NCI-H1105 treated with DMSO at 0.1 percent for 48 hours (cell line): ENCODE measurements at places on chromosomes 11 and 22.

DNA sequence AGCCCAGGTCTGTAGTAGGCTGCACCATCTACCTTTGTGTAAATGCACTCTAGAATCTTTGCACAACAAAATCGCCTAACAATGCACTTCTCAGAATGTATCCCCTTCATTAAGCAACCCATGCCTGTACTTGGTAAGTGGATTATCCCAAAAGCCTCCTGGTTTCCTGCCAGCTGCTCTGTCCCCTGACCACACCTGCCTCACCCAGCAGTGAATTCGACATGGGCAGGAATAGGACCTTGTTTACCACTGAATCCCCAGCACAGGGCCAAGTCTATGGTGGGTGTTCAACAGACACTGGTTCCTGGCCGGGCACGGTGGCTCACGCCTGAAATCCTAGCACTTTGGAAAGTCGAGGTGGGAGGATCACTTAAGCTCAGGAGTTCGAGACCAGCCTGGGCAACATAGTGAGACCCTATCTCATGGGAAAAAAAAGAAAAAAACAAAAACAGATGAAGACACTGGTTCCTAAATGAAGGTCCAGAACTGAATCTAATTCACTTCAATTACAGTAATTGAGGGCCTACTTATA, 5.1 kb upstream of the SYCE3 start:
- no peak for DNase-seq

DNA sequence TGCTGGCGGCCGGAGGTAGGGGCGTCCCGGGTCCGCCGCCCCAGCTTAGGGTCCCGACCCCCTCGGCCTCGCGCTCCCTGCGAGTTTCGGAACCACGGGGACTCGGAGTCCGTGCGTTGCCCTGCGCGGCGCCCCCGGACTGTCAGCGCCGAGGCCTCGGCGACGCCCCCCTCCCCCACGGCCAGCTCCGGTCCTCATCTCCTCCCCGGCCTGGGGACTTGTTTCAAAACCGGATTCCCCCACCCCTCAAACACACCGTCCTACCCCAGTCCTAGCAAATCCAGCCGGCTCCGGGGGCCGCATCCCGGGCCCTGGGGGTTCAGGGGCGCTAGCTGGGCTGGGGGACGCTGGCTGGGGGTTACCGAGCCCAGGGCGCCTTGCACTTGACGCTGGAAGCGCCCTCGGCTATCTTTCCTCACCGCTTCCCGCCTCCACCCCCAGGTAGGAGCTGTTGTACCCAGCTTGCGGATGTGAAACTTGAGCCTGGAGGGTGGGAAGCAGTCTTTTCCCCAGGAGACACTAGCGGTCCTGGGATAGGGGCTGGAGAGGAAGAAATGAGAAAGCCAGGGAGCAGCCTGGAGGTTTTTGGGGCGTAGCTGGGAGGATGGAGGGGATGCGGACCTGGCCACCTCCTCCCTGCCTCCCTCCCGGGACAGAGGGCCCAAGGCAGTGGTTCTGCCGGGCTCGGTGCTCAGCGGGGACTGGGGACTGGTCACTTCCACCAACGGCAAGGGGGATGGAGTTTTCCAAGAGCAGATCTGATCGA, 550 bp downstream of the FBLN1 start:
- DNase-seq = no peak

DNA sequence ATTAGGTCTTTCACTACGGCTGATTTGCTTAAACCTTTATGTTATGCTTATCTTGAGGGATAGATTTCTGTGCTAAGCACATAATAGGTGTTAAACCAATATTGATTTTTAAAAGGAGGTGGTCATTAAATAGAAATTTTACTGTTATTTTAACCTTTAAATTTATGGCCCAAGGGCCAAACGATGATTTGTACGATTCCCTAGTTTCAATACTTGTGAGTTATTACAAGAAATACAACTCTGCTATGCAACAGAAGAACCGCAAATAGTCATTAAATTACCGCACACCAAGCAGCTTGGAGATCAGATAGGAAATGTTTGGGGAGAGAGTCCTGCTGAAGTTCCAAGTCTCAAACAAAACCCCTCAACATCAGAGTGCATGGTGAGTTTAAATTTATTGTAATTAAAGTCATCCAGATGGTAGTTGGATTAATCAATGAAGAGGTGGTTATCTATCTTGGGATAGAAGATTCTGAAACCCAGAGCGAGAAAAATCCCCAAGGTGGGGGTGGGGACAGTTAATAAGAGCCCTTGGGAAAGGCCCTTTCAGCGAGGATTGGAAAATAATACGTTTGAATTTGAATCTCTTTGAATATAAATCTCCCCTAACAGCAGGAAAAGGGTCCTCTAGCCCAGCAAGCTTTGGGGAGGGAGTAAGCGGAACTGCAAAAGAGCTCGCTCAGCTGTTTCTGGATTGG, 805 bp upstream of the QSER1 start:
- DNase-seq = peak; percentile 74

DNA sequence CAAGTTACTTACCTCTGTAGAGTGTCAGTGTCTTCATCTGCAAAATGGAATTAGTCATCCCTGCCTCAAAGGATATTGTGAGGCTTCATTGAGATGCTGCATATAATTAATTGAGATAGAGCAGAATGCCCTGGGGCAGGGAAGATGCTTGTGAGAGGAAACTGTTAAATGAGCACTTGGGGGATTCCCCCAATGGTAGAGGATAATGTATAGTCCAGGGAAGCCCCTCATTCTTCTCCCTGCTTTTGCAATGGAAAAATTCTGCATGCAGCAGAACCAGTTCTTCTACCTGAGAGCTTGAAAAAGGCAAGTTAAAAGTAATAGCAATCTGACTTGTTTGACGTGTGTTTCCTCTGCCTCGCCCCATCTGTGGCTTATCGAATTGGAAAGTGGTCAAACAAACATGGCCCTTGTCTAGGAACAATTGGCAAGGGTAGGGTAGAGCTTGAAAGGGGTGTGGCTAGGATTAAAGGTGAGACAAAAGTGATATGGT, 90.9 kb downstream of the NAV2 start:
- no peak for DNase-seq
